ENCODE measurements at places on chromosomes 4 and X.

GRCh38 chr4:55075823-55076716 lies 49.3 kb downstream of the KDR start:
- no peak for DNase-seq

GRCh38 chr4:94714365-94715160 lies 43.2 kb upstream of the BMPR1B start:
- DNase-seq: no peak

DNA sequence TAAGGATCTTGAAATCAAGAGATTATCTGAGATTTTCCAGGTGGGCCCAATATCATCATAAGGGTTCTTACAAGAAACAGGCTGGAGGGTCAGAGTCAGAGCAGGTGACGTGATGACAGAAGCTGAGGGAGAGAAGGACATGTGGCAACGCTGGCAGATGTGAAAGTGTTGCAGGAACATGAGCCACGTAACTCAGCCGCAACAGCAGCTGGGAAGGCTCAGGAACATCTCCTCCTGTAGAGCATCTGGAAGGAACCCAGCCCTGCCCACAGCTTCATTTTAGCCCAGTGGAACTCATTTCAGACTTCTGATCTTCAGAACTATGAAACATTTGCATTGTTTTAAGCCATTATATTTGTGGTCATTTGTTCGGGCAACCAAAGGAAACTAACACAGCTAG lies 156.3 kb upstream of the VEGFC start:
- no peak for DNase-seq

- DNase-seq: peak; percentile 8
Observed at GRCh38 chr4:7335344-7336066, 99.2 kb downstream of the PSAPL1 start.

DNA sequence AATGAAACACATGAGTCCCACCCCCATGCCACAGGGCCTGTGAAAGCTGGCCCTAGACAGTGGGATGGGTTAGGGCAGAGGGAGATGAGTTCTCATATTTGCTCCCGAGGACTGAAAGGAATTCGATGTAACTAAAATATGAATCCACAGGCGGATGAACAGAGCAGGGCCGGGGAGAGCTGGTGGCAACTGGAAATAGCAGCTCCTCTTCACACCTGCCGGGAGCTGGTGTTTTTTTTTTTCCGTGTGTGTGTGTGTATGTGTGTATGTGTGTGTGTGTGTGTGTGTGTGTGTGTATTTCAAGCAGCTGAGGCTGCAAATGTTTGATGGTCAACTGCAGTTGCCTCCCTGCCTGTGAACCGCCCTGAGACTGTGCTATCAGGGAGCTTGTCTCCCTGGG lies 115.1 kb upstream of the PSAPL1 start:
- DNase-seq: no peak

DNA sequence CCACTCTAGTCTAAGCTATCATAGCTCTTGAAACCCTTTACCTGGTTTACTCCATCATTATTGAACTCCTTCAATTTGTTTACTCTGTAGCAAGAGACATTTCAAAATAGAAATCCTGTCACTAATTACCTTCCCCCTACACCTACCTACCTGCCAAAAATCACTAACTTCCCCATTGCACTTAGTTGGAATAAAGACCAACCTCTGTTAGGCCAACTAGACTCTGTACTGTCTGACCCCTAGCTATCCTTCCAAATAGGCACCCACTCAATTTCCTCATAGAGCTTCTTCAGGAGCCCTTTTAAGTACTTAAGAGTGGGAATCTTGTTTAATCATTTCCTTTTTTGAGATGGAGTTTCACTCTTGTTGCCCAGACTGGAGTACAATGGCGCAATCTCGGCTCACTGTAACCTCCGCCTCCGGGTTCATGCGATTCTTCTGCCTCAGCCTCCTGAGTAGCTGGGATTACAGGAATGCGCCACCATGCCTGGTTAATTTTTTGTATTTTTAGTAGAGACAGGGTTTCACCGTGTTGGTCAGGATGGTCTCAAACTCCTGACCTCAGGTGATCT lies 8.9 kb upstream of the CDKL2 start:
- DNase-seq: no peak

- DNase-seq: no peak
Observed at GRCh38 chr4:109414938-109415337, 18.7 kb upstream of the SEC24B start.

- no peak for DNase-seq
Observed at GRCh38 chr4:75715105-75715799, 9.1 kb upstream of the USO1 start.

GRCh38 chr4:119638359-119638758 lies 9.8 kb upstream of the PDE5A start:
- no peak for DNase-seq
